Stimulated activated CD4-positive, alpha-beta T cell treated with anti-CD3 and anti-CD28 coated beads, TNF-alpha, amount 100 ng/mL, for 48 hours (primary cell): ENCODE measurements at places on chromosomes 7 and 10.

GRCh38 chr7:117338020-117338419 lies 15.2 kb upstream of the WNT2 start:
- no peak for DNase-seq

- no peak for DNase-seq
Observed at GRCh38 chr7:139095194-139095659, 14.3 kb downstream of the ZC3HAV1 start.

GRCh38 chr10:47321521-47322195 lies 596 bp upstream of the GDF2 start:
- no peak for DNase-seq

DNA sequence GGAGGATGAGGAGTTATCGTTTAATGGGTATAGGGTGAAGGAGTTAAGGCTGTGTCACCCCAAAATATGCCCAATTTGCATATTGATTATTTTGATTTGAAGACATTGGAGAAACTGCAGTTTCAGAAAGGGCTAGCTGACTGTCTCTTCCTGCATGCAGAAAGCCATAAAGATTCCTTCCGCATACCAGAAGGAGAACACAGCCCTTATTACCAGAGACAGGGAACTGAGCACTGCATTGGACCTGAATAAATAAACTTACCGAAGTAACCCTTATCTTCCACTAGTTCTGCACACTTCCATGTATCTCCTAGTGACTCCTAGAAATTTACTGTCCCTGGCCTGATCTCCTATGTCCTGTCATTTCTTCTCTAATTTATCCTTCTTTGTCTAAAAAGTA lies 821.9 kb upstream of the AUTS2 start:
- DNase-seq = no peak

- no peak for DNase-seq
Observed at GRCh38 chr10:128734161-128734560, 607.9 kb upstream of the MKI67 start.

DNA sequence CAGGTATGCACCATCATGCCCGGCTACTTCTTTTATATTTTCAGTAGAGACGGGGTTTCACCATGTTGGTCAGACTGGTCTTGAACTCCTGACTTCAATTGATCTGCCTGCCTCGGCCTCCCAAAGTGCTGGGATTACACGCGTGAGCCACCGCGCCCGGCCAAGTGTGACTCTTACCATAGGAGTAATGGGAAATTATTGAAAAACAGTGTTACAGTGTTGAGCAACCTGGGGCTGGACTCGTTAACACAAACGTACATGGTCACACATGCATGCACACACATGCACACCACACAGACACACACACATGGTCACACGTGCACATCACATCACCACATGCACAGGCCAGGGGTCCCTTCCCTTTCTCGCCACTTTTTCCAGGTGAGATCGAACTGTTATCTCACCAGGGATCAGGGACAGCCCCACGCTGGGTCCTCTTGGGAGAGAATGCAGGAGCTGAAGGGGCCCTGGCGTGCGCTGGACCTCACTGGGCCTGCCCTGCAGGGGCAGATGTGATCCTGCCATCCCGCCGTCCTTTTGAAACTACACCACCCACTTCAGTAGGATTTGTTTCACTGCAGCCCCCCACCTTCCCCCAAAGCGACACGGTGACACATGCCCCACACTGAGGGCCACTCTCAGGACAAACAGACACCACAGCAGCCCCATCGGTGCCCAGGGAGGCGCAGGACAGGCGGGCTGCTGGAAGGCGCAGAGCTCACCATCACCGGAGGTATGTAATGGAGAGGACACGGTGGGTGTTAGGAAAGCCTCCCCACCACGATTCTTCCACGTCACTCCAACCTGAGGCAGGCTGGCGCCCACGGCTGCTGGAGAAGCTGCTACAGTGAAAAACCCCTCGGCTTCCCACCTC lies 10.2 kb downstream of the RADIL start:
- no peak for DNase-seq

GRCh38 chr10:112177247-112177646 lies 6.3 kb downstream of the GPAM start:
- no peak for DNase-seq

GRCh38 chr10:43058716-43059335 lies 18.0 kb upstream of the RET start:
- DNase-seq = no peak

DNA sequence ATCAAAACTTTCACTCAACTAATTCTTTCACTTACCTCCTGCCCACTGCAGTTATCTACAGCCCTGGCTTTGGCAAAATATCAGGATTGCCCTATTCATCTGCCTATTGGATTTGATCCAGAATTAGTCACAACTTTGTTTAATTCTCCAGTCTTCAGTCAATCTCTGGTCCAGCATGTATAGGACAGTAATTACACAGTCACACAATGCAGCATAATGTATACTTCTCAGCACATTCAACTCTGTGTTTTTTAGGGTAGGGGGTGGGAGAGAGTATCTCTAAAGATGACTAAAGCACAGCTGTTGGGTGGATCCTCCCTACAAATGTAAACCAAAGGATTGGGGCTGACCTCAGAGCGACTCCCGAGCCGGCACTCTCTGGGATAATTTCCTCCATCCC lies 17.7 kb upstream of the NRP1 start:
- no peak for DNase-seq

DNA sequence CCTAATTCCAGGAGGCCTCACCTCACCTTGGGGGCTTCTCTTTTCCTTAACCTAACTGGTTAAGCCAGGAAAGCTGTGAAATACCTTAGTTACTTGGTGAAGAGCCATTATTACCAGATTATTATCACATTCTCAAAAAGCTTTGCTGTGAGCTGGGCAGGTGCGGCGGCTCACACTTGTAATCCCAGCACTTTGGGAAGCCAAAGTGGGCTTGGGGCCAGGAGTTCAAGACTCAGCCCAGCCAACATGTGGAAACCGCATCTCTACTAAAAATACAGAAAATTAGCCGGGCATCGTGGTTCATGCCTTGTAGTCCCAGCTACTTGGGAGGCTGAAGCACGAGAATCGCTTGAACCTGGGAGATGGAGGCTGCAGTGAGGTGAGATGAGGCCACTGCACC lies 102.4 kb upstream of the KLF6 start:
- no peak for DNase-seq

DNA sequence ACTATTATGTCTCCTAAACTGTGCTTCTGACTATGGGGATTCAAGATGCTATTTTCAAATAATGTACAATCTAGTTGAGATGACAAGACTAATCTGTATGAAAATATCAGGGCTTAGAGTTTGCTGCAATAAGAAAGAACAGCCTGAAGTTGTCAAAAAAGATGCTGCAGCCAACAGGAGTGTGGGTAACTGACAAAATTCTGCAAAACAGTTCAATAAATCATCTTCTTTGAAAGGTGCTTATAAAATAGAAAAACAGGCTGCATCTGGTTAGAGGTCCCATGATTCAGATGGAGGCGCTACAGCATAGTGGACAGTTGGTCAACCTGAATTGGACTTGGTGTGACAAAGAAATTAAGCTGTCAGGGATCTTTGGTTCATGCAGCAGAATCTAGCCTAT lies 511.0 kb downstream of the XPNPEP1 start:
- DNase-seq = no peak

GRCh38 chr7:72003236-72003635 lies 408.9 kb downstream of the CALN1 start:
- DNase-seq = no peak
